ENCODE measurements at places on chromosomes 7 and 10.

DNA sequence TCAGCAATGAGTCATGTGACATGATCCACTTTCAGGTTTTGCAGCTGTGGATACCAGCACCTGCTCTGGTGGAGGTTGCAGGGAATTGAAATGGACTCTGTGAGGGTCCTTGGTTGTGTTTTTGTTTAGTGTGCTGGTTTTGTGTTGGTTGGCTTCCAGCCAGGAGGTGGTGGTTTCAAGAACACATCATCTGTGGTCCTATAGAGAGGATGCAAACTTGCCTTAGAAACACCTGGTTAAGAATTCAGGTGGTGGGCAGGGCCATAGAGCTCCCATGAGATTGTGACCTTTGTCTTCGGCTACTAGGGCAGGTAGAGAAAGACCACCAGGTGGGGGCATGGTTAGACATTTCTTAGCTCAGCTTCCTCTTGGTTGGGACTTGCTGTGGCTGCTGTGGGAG is 59.2 kb upstream of the CYP2C9 start:
- DNase-seq: no peak

- no peak for DNase-seq
Observed at GRCh38 chr7:93910076-93910994, 4.0 kb downstream of the GNGT1 start.

GRCh38 chr10:70666960-70667798 is 5.1 kb upstream of the ADAMTS14 start:
- DNase-seq: no peak

- no peak for DNase-seq
Observed at GRCh38 chr7:118473271-118473670, 248.8 kb downstream of the ANKRD7 start.
